ENCODE measurements at places on chromosomes 16 and 17.
A peak's percentile ranks its signal among the peaks of the same experiment; 100 is the strongest.

DNA sequence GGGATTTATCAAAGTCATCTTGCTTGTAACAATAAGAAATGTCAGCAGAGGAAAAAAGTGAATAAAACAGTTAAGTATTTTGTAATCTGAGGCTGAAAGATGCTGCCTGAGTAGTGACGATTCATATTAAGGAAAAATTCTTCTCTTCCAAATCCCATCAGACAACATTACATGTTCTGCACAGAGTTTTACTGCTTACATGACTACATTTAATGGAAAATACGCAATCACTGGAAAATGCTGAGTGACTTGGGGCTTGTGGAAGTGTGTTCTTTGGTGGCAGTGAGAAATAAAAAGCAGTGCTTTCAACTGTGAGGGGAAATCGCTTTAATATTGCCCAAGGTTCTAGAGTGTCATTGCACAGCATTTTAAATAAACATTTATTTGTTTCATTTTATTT is 1025.2 kb upstream of the GOT2 start:
- DNase-seq, result no peak

DNA sequence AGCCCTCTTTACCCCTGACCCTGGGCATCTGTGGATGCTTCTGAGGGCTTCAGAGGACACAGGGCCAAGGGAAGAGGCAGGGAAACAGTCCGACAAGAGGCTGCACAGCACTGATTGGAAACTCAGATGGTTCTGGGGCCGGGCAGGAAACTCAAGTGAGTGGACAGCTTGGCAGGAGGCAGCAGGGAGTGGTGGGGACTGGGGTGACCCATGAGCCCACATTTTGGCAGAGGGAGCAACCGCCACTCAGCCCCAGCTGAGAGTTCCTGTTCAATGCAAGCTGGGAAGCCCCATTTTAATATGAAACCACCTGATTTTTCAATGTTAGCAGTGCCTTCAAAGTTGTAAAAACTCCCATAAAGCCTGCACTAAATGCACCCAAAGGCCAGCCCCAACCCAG is 1.5 kb upstream of the VASN start:
- DNase-seq, result no peak

GRCh38 chr17:27299384-27300049 is 5.6 kb downstream of the WSB1 start:
- DNase-seq, result no peak

- no peak for DNase-seq
Observed at GRCh38 chr16:71569621-71570020, 7.3 kb downstream of the TAT start.

DNA sequence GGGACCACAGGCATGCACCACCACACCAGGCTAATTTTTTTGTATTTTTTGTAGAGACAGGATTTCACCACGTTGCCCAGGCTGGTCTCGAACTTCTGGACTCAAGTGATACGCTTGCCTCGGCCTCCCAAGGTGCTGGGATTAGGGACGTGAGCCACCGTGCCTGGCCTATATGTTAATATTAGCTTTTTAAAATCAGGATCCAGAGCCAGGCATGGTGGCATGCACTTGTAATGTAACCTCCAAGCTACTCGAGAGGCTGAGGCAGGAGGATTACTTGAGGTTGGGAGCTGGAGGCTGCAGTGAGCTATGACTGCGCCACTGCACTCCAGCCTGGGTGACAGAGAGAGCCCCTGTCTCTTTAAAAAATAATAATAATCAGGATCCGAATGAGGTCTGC is 8.5 kb upstream of the ADCY7 start:
- DNase-seq, result no peak

GRCh38 chr17:4003501-4004421 is 39.5 kb upstream of the ATP2A3 start:
- DNase-seq, result no peak

DNA sequence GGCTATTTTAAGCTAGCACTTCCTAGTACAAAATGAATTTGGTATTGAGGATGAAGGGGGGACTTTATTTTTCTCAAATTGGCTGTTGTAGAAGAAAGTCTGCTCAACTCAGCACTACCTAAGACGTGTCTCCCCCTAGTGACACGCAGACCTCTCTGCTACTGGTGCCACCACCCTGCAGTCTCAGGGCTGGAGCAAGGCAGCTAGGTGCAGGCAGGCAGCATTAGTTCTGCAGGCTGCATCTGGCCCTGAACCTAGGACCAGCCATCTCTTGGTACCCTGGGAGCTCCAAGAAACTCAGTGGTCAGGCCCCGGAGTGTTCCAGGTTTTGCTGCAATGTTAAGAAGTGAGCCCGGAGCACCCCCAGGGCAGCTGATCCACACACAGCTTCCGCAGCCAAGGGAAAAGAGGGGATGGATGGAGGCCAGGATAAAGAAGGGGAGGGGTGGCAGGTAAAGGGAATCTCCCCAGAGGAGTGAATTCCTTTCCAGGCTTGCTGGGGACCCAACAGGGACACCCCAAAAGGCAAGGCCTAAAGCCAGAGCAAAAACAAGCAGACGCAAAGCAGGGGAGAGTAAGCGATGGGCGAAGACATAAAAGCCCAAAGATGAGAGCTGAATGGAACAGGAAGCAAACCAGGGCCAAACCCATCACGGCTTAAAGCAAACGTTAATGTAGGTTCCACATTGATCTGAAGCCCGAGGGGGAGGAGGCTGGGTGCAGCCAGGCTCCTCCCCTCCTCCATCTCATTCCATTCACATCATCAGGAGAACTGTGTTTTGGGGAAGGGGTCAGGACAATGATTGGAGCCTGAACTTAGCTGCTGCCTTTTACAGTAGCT is 200.5 kb downstream of the ZFHX3 start:
- DNase-seq, result no peak

GRCh38 chr17:6269478-6269877 is 165.4 kb downstream of the AIPL1 start:
- DNase-seq, result no peak

- peak; percentile 27 for DNase-seq
Observed at GRCh38 chr17:4365628-4366326, 698 bp downstream of the UBE2G1 start.

- DNase-seq, result no peak
Observed at GRCh38 chr17:74466111-74466827, at the start of gene CD300A. Gene CD300A (plus strand): TSS chr17:74466634. CDS start chr17:74466704, 70 bp downstream.

DNA sequence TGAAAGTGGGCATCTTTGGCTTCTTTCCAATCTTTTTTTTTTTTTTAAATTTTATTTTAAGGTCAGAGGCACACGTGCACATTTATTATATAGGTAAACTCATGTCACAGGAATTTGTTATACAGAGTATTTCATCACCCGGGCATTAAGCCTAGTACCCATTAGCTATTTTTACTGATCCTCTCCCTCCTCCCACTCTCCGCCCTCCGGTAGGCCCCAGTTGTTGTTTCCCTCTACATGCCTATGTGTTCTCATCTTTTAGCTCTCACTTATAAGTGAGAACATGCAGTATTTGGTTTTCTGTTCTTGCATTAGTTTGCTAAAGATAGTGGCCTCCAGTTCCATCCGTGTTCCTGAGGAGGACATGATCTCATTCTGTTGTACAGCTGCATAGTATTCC is 108.5 kb downstream of the CYB561 start:
- DNase-seq, result no peak

GRCh38 chr17:57317079-57317478 is 60.8 kb downstream of the MSI2 start:
- no peak for DNase-seq

DNA sequence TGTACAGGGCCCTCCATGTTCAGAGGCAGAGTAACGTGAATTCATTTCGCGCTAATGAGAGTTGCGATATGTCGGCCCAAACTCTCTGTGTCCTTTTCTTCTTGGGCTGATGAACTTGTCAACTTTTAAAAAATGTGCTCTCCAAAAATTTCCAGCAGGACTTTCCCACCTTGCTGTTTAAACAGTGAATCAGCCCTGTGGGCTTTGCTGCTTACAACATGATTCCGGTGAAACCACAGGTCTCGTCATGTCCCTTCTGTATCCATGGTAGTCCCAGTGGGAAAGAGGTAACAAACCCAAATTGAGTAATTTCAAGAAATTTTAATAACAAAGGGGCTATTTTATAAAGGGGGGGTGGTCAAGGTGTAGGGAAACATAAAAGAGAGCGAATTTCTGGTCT is 612.9 kb downstream of the MAF start:
- DNase-seq, result no peak

- DNase-seq, result no peak
Observed at GRCh38 chr16:89246383-89246902, 28.9 kb downstream of the ZNF778 start.

- no peak for DNase-seq
Observed at GRCh38 chr16:54402270-54402669, 115.7 kb upstream of the IRX3 start.

GRCh38 chr17:29567304-29567553 is 392 bp upstream of the ABHD15 start:
- no peak for DNase-seq

DNA sequence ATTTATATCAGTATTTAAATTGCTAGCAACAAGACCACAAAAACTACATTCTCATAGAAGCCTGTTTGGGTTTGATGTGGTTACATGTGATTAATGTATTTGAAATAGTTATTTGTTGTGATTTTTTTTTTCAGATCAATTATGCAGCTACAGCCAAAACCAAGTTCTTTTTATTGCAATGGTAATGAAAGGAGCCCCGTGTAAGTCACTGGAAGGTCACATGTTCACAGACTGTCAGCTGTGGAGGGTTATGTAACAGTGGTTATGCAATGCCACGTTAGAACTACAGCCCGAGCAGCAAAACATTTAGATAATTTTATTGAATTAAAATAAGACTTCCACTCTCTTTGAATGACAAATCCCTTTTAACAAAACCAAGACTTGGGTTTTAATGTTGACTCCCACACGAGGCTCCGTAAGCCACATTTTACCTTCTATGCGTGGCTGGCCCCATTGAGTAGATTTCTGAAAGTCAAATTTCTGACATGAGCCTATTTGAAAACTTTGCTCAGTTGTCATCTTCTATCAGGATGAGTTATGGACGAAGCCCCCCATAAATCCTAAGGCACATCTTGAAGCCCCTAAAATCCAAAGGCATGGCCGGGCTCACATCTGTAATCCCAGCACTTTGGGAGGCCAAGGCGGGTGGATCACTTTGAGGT is 41.8 kb upstream of the SEC14L1 start:
- no peak for DNase-seq

DNA sequence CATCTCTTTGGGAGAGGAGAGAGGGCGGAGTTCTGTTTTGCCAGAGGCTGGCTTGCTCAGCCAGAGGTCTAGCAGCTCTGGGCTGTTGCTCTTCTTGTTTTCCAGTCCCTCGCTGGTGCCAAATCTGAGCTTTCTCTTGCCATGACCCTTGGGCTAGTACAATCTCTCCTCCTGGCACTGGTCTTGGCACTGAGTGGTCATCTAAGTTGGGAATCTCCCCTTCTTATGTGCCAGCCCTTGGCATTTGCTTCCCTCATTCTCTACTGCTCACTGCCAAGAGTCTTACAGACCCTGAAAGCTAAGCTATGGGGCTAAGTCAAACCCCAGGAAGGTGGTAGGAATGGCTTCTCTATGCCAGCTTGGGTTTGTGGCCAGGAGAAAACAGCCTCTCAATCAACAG is 148.6 kb downstream of the SHISA6 start:
- no peak for DNase-seq

- no peak for DNase-seq
Observed at GRCh38 chr17:73166731-73167581, 2.1 kb downstream of the SSTR2 start.

- DNase-seq, result no peak
Observed at GRCh38 chr16:87392821-87393679, 914 bp downstream of the MAP1LC3B start.

- no peak for DNase-seq
Observed at GRCh38 chr16:57427824-57428223, 19.4 kb downstream of the CIAPIN1 start.

GRCh38 chr17:17416400-17417360 is 60.1 kb upstream of the MED9 start:
- no peak for DNase-seq

GRCh38 chr17:75959051-75959838 is 18.4 kb upstream of the FBF1 start:
- DNase-seq, result no peak

DNA sequence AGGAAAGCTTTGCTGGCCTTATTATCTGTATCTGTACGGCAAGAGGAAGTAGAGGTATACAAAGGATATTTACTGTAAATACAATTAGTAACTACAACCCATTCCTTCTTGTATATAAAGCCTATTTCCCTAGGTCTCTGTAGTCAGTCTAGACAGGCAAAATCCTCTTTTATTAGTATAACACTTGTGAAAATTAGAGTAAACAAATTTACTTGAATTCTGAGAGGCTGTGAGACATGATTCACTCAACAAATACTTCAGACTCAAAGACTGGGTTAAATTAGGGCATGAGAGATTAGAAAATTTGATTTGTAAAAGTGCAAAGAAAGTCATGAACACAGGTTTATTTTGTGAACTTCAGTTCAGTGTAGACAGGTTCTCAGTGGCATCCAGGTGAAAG is 30.9 kb upstream of the CDH8 start:
- no peak for DNase-seq

GRCh38 chr16:20781697-20782096 is 17.9 kb downstream of the ACSM3 start:
- no peak for DNase-seq

GRCh38 chr17:17328251-17328650 is 25.1 kb downstream of the NT5M start:
- no peak for DNase-seq

GRCh38 chr16:80725566-80726162 is 78.7 kb downstream of the CDYL2 start:
- no peak for DNase-seq

DNA sequence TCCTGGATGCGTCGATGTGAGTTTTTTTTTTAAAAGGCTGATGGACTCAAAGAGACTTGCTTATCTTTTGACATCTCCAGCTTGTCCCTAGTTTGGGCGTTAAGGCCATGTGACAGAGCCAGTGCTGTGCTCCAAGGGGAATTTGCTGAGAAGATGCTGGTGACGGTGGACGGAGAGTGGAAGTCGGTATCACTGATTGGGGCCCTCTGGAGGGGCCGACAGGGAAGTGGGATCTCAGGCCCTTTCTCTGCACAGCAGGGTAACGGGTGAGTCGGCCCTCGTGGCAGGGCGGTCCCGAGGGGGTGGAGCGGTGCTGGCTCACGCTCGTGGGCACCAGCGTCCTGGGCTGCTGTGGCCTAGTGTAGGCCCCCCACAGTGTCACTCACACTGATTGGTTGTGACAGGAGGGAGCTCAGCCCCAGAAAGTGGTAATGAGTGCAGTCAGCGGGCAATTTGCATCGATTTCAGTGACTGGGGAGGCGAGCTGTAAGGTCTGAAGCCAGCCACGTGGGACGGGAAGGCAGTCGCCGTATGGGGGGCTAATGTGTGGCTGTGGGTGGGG is 91.3 kb downstream of the TBC1D16 start:
- DNase-seq, result no peak

DNA sequence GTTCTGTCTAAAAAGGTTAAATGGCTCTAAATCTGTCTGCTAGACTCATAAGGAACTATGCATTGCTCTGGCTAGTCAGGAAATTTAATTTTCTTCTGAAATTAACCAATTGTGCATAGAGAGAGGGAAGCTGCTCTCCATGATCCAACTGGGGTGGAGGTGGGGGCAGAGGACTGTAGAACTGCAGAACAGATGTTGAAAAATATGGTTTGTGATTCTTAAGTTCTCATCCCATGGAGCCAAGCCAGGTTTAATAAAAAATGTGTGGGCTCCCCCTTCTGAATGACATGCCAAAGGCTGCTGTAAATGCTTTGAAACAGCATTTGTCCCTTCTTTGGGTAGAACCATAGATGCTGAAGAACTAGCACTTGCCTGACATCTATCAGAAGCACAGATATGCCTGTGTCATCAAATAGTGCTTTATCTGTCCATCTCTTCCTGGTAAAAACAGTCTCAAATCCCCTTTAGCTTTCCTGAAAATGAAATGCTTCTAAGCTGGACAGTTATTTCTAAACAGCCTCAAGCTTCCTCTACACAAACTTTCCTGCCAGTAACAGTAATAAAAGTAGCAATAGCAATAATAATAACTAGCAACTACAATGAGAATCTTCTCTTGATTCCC is 221.4 kb downstream of the CDH8 start:
- no peak for DNase-seq

All from stimulated activated CD4-positive, alpha-beta T cell treated with anti-CD3 and anti-CD28 coated beads, TNF-alpha, amount 100 ng/mL, for 1 hour (primary cell).